ENCODE measurements at places on chromosomes 16 and 17.

- DNase-seq, result peak; percentile 13
Observed at GRCh38 chr16:11634312-11634711, 33.9 kb upstream of the SNN start.

GRCh38 chr16:82542714-82543113 is 84.1 kb upstream of the CDH13 start:
- no peak for DNase-seq

- DNase-seq, result no peak
Observed at GRCh38 chr16:13779676-13780075, 140.3 kb upstream of the ERCC4 start.

DNA sequence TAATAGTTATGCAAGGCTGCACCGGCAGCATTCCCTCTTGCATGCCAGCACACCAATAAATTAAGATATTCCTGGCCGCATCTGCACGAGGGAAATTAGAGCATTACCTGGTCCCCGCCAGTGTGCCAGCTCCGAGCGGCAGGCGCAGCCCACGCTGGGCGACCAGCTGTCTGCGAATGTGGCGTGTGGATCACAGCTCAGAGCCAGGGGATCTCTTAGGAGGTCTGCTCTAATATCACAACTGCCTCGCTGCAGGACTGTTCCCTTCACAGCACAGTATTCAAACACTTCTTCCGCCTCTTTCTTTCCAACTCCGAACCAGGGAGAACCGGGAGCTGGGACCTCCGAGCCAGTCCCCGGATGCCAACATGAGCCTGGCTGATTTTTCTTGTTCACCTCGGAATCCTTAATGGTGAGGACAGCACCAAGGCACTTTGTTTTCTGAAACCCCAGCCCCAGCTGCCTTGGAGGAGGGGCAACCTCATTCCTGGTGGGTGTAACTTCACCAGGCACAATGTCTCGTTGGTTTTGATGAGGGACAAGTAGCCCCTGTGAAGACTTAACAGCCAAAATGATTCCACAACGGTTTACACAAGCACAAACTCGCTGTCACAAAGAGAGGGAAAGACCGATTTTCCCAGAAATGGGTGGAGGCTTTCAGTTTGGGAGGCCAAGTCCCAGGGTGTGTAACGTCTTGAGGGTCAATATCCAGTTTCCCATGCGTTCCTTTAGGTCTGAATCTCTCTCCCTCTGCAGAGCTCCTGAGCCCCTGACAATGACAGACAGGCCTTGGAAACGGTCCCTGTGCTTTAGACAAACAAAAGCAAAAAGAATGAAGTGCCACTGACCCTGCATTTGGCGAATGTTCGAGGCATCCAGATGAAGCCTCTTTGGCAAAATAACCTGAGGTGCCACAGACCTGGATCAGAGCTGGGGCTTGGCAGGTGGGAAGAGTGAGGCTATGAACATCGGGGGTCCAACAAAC is 213.2 kb downstream of the C16orf78 start:
- no peak for DNase-seq

GRCh38 chr16:73279451-73279850 is 231.5 kb upstream of the ZFHX3 start:
- DNase-seq, result no peak

DNA sequence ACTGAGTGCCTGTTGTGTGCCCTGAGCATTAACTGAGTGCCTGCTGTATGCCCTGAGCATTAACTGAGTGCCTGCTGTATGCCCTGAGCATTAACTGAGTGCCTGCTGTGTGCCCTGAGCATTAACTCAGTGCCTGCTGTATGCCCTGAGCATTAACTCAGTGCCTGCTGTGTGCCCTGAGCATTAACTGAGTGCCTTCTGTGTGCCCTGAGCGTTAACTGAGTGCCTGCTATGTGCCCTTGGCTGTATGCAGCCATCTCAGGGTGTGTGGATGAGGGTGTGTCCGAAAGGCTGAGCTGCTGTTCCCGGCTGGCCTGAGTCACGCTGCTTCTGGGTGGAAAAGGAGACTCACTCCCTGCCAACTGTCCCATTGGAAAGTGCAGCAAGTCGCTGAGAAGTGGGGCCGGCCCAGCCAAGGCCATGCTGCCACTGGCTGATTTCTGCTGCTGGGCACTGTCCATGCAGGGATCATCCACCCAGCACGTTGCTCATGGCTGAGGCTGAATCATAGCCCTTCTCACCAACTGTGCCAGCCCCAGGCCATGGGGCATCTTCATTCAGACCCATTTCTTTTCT is 113.8 kb downstream of the OR1D5 start:
- no peak for DNase-seq

DNA sequence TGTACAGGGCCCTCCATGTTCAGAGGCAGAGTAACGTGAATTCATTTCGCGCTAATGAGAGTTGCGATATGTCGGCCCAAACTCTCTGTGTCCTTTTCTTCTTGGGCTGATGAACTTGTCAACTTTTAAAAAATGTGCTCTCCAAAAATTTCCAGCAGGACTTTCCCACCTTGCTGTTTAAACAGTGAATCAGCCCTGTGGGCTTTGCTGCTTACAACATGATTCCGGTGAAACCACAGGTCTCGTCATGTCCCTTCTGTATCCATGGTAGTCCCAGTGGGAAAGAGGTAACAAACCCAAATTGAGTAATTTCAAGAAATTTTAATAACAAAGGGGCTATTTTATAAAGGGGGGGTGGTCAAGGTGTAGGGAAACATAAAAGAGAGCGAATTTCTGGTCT is 612.9 kb downstream of the MAF start:
- DNase-seq, result no peak

DNA sequence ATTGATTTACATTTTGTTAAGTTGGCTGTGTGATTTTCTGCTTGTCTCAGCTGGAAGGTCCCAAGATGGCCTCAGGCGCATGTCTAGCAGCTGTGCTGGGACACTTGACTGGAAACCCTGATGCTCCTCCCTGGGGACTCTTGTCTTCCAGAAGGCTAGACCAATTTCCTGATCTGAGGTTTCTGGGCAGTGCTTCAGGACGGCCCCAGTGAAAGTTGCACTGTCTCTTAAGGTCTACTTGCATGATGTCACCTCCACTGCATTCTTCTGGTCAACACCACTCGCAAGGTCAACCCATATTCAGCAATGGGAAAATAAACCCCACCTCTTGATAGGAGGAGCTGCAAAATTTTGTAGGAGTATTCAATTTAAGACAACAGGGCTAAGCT is 116.0 kb downstream of the SALL1 start:
- DNase-seq, result no peak

Measured in OCI-M1 (cell line).